Activated CD4-positive, alpha-beta T cell treated with anti-CD3 and anti-CD28 coated beads, Interleukin-10, Interleukin-2, amounts not matched to agents 100 ng/mL and 50 ng/mL, durations not matched to agents 16 hours and 8 hours (primary cell): ENCODE measurements at places on chromosomes 1 and 21.

GRCh38 chr21:25997788-25998611, 172.6 kb downstream of the APP start:
- DNase-seq, result no peak

DNA sequence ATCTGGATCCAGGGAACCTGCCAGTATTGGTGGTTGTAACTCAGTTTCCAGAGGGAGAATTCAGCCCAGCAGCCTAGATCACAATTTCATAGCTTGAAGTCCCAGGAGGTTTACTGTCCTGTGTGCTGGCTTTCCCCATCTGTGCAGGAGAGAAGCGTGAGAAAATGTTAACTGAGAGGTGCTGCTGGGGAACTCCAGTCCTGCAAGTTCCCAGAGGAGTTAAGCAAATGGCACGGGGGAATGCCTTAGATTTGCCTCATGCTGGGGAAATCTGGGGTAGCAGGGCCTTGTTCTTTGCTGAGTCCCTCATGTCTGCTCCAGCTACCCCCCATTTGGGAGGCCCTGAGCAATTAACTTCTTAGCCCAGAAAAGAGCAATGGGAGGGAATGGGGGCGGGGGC, 25.1 kb upstream of the SLAMF6 start:
- no peak for DNase-seq

- DNase-seq, result no peak
These were observed 500.7 kb upstream of the NFIA start for GRCh38 chr1:60581455-60582220.

DNA sequence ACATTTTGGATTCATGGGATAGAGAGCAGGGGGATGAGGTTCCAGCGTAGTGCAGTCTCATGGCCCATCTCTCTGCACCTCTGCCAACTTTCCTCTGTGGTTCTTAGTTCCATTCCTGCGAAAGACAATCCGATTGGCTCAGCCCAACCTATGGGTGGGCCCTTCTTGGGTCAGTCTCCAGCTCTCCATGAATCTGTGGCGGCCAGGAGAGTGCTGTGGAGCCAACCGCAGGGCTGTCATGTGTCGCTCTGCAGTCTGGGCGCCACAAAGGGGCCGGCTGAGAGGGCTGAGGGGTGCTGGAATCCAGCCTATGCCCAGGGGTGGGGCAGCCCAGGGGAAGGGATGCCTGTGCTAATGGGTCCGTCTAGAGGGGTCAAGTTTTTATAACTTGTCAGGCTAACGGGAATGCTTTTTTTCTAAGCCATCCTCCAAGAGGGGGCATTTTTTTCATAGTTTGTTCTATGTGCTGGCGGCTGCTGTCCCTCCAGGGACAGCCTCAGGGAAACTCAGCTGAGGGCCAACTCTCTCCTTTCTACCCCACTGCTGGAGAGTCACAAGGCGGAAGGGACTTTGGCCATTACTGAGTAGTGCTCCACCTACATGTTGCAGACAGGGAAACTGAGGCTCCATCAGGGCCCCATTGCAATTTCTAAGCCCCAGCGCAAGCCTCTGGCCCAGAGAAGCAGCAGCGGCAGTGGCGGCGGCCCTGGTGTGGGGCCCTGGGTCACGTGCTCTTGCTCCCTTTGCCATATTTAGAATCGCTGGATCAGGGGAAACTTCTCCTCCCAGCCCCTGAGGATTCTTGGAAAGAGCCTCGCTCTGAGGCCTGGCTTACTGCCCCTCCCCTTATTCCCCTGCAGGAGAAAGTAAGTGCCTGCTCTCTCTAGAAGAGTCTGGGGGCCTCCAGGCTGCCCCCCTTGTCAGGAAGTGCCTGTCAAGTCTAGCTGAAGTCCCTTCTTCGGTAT, 23.4 kb downstream of the KCNQ4 start:
- DNase-seq, result no peak

GRCh38 chr1:215192306-215192705, 109.8 kb downstream of the KCNK2 start:
- no peak for DNase-seq

- DNase-seq, result no peak
These were observed 575.5 kb downstream of the PTPRU start for GRCh38 chr1:29811727-29812407.
